ENCODE measurements at places on chromosomes 4 and X.

DNA sequence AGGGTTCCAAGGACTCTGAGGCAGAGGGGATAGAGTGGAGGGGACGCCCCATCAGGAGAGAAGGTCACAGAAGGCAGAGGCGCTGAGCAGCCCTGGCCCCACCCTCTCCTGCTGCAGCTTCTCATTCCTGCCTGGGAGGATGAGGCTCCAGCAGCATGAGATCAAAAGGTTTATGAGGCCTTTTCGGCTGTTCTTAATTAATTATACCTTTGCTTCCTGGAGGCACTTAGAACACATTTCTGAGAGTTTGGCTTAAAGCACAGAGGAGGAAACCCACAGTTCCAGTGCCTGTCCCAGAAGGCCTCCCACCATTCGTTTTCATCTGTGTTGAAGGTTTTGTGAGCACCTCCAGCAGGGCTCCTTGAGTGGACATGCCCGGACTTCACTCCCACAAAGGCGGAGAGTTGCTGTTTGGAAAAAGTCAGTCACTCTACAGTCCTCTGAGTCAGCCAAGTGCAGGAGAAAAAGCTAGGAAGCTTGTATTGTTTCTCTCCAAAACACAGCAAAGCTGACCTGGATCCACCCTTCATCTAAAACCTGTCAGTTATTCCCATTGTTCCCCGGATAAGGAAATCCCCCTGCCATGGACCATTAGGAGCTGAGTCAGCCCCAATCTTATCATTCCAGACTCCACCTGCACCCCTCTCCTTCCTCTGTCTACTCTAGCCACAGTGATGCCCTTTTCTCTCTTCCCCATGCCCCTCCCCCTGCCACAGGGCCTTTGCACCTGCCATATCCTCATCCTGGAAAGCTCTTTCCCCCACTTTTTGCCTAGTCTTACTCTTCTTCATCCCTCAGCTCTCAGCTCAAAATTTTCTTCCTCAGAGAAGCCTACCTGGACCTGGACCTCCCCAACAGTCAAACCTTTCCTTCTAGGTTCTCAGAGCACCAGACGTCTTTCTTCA is 276.8 kb downstream of the FBXW7 start:
- no peak for DNase-seq

- no peak for DNase-seq
These were observed 50.5 kb downstream of the KCNIP4 start for GRCh38 chr4:21898101-21898500.

GRCh38 chr4:14943749-14944148 is 58.5 kb upstream of the CPEB2 start:
- DNase-seq = no peak

GRCh38 chrX:79325263-79325958 is 41.7 kb downstream of the ITM2A start:
- peak; percentile 55 for DNase-seq

- no peak for DNase-seq
These were observed at the start of gene NPNT for GRCh38 chr4:105894660-105895582. Gene NPNT (plus strand): TSS chr4:105895471. CDS start chr4:105895653, 182 bp downstream.
